ENCODE measurements at places on chromosomes 2 and 18. TPM values are rescaled to one million over a fixed set of nuclear protein-coding genes. Genes with fewer than 3 reads are reported as not detected.

PRKAG3 gene
- total RNA-seq, result not detected

TUBA3E gene
- total RNA-seq, result not detected

GRHL1 gene
- total RNA-seq, result 1.2 TPM

TRIM43 gene
- not detected for total RNA-seq

LYPD1 gene
- 16.3 TPM for total RNA-seq

CAPN10 gene
- total RNA-seq, result 21.3 TPM

C2orf80 gene
- not detected for total RNA-seq

IL1RL2 gene
- total RNA-seq, result not detected

DPY30 gene
- 115 TPM for total RNA-seq

MC5R gene
- total RNA-seq, result not detected

CFAP221 gene
- total RNA-seq, result not detected

ASB18 gene
- not detected for total RNA-seq

RGPD3 gene
- total RNA-seq, result 0.10 TPM

DSC2 gene
- 1.3 TPM for total RNA-seq

GNLY gene
- total RNA-seq, result not detected

PSMA8 gene
- not detected for total RNA-seq

HOXD9 gene
- 1.7 TPM for total RNA-seq

MCM6 gene
- total RNA-seq, result 57.9 TPM

KCNG2 gene
- total RNA-seq, result not detected

MOGAT1 gene
- total RNA-seq, result not detected

HOXD11 gene
- 7.8 TPM for total RNA-seq

STAMBP gene
- total RNA-seq, result 51.7 TPM

CNDP1 gene
- total RNA-seq, result not detected

CDH2 gene
- 46.9 TPM for total RNA-seq

GAREM2 gene
- 7.0 TPM for total RNA-seq

HJURP gene
- 89.5 TPM for total RNA-seq

CACNB4 gene
- total RNA-seq, result 0.32 TPM

DNAJC5G gene
- total RNA-seq, result not detected

SEMA4C gene
- total RNA-seq, result 18.5 TPM

KIF1A gene
- 0.62 TPM for total RNA-seq

KLHL14 gene
- total RNA-seq, result not detected

ZAP70 gene
- not detected for total RNA-seq

OTX1 gene
- 4.6 TPM for total RNA-seq

DTYMK gene
- 137 TPM for total RNA-seq

CTNNA2 gene
- total RNA-seq, result 0.89 TPM

CYP1B1 gene
- total RNA-seq, result 8.5 TPM

ACTG2 gene
- 0.17 TPM for total RNA-seq

SNRNP27 gene
- total RNA-seq, result 57.6 TPM

SPDYA gene
- total RNA-seq, result 0.14 TPM
